ENCODE measurements at places on chromosomes 11 and 22.

- no peak for DNase-seq
Observed at GRCh38 chr22:23262518-23263332, 82.4 kb downstream of the BCR start.

- no peak for DNase-seq
Observed at GRCh38 chr11:19642185-19643158, 70.2 kb upstream of the NAV2 start.

- DNase-seq, result no peak
Observed at GRCh38 chr11:79481795-79482194, 41.0 kb upstream of the TENM4 start.

- DNase-seq, result no peak
Observed at GRCh38 chr11:72241291-72241781, 2.6 kb downstream of the PHOX2A start.

DNA sequence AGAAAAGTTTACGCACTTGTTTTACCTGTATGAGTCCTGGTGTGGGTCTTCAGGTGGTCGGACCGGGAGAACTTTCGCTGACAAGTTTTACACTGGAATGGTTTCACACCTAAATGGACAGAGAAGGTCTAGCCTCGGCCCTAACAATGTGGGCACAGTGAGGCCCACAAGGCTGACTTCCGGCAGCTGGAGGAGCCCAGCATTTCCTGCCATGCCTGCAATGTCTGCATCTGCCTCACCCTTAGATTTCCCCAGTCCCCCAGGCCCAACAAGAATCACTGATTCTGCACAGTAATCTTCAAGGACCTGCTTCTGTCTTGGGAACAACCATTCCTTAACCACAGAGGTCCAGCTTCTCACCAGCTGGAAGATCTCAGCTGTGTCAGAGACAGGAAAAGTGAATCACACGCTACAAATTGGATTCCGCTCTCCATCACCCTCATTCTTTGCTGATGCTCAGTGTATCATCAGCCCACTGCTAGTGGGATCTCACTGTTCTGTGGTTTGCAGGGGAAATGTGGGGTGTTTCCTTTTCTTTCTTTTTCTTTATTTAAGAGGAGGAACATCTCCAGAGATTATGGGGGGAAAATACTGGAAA is 43.3 kb downstream of the WT1 start:
- DNase-seq, result peak; percentile 89

- no peak for DNase-seq
Observed at GRCh38 chr11:124640666-124641065, 18.0 kb downstream of the TBRG1 start.

DNA sequence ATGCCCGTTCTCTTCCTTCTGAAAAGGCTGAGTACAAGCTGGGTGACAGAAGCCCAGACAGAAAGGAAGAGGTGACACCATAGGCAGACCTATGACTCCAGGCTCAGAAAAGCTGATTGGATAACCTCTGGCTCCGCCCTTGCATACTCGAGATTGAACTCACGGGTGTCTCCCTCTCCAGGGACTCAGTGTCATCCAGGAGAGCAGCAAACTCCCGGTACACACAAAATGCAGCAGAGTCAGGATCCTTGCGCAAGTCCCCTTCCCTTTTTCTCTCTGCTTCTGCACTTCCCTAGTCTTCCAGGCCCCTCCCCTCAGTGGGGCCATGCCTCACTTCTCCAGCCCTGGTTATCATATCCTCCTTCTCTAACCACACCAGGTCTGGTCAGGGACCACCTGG is 9.8 kb downstream of the SCN4B start:
- DNase-seq, result no peak

GRCh38 chr11:99424313-99425084 is 403.8 kb downstream of the CNTN5 start:
- DNase-seq, result no peak

GRCh38 chr11:110096496-110096895 is 3.3 kb downstream of the ZC3H12C start:
- no peak for DNase-seq

- no peak for DNase-seq
Observed at GRCh38 chr11:44977493-44977984, 26.9 kb upstream of the TP53I11 start.

DNA sequence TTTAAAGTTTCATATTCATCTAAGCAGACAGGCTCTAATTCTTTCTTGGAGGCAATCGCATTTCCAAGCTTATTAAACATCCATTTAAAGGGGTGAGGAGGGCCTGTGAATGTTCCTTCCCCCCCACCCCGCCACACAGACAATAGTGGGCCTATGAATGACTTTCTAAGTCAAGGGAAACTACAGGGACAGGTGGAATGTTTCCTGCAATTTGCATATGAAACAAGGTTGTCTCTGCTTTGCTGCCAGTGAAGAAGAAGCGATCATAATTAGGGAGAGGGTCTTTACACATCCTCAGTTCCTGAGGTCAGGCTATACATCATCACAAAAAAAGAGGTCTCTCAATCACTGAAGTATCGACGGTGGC is 127.9 kb upstream of the OPCML start:
- no peak for DNase-seq

- DNase-seq, result no peak
Observed at GRCh38 chr11:15565880-15566279, 451.2 kb downstream of the INSC start.

DNA sequence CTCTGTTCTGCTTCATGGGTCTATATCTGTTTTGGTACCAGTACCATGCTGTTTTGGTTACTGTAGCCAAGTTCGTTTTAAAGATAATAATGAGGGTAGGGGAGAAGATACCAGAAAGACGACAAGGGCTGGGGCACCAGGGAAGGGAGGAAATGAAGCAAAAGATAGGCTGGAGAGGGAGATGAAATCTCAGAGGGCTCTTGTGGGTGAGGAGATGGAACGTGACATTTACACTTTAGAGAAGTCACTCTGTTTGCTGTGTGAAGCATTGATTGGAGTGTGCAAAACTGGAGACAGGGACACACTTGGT is 33.5 kb downstream of the OR4D9 start:
- no peak for DNase-seq
